Activated CD8-positive, alpha-beta memory T cell treated with anti-CD3 and anti-CD28 coated beads for 4 hours (primary cell): ENCODE measurements at places on chromosomes 2 and 18.

DNA sequence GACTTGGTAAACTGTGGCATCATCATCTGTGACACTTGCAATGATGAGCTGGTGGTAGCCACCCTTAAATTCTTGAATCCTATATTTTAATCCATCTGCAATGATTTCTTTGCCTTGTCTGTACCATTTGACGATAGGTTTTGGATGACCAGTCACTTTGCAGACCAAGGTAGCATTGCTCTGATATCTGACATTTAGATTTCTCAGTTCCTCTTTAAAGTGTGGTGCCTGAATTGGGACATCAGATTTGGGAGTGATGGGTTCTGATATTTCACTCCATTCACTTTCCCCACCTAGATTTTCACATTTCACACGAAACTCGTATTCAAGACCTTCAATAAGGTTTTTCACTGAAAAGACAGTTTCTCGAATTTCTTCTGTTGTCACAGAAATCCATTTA, 55.8 kb downstream of the PLEKHA3 start:
- DNase-seq, result no peak

GRCh38 chr2:905833-906140, 44.9 kb upstream of the SNTG2 start:
- no peak for DNase-seq

- no peak for DNase-seq
Measured at GRCh38 chr2:122414902-122415301, 659.5 kb downstream of the TSN start.

DNA sequence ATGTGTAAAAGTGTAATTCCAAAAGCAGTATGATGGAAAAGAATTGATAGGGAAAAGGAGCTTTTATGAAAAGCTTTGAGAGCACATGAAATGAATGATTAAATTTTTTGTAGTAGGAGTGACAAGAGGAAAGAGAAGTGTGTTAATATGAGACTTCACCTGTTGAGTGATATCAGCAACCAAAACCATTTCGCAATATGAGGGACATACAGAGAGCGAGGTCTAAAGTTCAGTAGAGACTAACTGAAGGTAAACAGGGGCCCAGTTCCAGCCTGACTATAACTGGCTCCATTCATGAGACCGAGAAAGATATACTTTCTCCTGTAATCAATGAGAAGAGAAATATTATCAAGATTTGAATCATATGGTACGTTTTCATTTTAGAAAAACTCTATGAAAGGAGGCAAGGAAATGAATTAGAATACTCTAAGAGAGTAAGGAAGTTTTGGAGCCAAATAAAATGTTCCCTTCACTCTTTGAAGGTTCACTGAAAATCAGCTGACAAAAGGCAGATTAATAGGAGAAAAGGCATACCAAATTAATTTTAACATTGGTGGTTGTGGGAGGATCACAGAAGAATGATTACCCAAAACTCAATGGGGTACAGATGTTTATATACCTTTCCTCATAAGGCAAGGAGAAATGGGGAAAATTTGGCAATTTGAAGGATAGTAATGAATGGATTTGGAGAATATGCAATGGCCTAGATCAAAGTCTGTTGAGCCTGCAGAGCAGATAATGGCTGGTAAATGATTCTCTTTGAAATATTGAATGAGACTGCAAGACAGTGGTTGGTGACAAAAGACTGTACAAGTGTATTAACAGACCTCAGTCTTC, 932.2 kb downstream of the TDRD15 start:
- no peak for DNase-seq

DNA sequence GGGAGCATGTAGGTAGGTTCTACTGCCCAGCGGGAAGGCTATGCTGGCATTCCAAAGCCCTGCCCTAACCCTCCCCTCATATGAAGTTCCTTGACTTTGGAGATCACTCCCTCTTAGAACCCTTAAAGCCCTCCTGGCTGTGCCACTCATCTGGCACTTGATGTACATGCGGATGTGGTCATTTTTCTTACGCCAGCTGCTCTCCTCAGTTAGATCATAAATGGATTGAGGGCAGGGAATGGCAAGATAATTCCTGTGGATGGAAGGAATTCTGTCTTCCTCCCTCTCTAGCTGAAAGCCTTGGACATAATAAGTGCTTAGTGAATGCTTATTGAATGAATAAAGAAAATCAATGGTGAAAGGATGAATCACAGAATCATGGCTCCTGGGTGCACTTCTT, 51.6 kb downstream of the SLC4A3 start:
- no peak for DNase-seq

- no peak for DNase-seq
Measured at GRCh38 chr18:46820863-46821262, 64.0 kb upstream of the ST8SIA5 start.

- DNase-seq, result no peak
Measured at GRCh38 chr2:210842896-210843295, 286.5 kb downstream of the CPS1 start.

DNA sequence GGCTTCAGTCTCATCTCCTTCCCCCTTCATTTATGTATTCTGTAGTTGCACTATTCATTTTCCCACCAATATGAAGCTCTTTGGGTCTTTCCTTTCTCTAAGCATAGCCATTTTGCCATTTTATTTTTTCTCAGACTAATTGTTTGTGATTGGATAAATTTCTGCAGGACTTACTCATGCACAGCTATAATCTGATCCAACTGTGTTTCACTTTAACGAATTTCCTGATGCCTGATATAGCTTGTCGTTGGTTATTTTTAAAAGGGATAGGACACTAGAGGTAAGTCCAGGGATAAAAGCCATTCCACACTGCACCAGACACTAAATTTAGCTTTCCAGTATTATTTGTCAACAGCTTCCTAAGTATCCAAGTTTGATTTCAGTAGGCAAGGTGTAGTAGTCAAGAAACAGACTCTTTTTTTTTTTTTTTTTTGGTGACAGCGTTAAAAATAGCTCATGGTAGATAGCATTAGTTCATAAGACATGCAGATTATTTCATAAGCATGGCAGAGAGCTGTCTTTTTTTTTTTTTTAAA, 17.4 kb downstream of the ASB18 start:
- DNase-seq, result no peak

GRCh38 chr2:216222650-216223352, 113.7 kb downstream of the XRCC5 start:
- DNase-seq, result no peak

GRCh38 chr18:2662990-2663389, 7.5 kb downstream of the SMCHD1 start:
- DNase-seq, result no peak

GRCh38 chr18:54284535-54284934, 15.2 kb downstream of the POLI start:
- no peak for DNase-seq

DNA sequence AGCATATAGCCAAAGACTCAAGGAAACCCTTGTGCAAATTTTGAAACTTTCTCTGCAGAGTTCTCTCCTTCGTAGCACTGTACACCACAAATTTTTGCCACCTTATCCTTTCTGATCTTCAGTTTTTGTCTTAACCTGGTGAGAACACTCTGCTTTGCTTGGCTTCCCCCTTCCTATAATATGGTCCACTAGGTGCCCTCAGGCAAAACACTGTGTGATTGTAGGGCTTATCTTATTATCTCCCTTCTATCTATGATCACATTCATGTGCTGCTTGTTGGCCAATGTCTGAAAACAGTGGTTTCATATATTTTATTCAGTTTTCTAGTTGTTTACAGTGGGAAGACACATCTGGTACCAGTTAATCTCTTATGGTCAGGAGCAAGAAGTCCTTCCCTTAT, 111.1 kb downstream of the MTX2 start:
- DNase-seq, result no peak

DNA sequence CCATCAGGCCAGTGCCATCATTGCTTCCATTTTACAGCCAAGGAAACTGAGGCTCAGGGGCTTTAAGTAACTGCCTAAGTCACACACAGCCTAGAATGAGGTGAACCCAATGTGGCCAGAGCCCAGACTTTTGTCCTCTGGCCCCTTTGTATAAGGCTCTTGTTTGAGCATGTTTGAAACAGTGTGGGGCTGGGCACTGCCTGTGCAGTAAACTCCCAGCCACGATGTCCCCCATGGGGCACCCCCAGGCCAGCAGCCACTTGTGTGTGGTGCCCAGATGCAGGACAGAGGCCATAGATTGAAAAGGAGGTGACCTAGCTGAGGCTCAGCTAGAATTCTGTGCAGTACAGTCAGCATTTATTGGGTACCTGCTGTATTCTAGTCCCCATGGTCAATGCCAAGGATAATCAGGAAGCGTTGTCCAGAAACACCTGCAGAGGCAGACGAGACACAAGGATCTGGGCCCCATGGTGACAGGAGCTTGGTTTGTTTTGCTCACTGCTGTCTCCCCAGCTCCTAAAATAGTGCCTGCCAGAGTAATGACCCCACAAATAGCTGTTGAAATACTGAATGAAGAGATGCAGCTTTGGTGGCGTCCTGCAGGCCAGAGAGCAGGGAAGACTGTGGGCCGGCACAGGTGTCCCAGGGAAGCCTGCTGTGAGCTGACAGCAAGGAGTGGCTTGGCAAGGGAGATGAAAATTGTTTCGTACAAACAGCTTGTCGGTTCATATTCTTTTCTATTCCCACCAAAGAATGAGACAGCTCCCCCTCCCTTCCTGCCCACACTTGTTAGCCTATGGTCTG, 160.7 kb downstream of the LDLRAD4 start:
- no peak for DNase-seq

GRCh38 chr2:10276481-10277292, 26.0 kb upstream of the HPCAL1 start:
- DNase-seq, result no peak

DNA sequence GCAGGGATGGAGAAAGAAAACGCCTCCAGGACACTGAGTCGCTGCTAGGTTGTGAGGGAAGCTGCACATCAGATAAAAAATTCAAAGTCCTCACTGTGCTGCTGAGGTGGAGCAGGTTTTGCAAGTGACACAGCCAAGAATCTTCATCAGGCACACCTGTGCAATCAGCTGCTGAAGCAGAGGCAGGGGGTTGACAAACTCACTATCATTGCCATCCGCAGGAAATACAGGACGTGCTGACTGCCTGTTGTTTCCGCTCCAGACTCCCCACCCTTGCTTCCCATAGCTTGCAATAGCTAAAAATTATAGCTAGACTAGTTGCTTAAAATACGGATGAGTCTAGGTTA, 147.8 kb upstream of the FHL2 start:
- DNase-seq, result no peak

DNA sequence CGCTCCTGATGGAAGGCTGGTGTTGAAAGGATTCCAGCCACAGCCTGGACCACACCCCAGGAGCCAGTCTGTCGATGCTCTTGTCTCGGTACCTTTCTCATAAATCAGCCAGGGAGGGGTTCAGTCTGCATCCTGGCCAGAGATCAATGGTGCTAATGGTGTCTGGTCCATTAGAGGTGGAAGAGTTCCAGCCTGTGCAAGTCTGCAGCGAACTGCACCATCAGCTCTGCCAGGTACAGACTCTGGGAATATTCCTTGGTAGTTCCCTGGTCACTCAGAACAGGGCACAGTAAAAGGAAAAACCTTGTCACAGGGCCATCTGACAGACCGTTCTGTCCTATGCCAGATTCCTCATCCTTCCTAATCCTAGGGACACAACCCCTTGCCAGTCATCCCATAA, 164.3 kb downstream of the MTCL1 start:
- no peak for DNase-seq

DNA sequence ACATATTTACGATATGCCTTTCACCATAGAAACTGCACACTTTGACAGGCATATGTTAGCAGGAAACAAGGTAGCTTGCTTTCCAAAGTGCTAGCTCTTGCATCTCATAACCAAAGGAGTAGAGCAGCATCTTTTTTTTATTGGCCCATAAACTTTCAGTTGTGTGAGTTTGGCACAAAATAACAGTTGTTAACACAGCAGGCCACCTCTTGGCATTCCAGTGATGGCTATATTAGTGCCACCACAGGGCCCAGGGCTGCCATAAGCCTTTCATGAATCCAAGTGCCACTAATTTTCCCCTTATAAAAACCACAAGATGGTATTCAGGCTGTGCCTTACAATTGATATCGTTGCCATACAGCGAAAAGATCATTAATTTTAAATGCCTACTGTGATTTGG, 40.3 kb upstream of the KLF7 start:
- DNase-seq, result no peak

- DNase-seq, result no peak
Measured at GRCh38 chr2:130898553-130898952, 61.8 kb downstream of the ARHGEF4 start.

DNA sequence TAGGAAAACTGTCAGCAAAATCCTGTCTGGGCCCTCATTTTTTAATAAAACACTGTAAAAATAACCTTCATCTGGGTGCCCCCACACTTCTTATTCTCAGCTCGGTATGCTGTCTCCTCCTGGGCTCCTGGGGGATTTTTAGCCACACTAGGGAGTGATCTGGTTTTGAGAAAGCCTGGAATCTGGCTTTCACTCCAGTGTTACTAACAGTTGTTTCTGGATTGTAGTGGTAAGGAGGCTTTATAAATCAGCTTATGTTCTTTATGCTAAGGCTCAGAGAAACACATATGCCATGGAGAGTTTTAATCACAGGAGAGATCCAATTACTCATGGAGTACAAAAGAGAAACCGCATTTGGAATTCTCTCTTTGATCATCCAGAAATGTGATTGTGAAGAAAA, 744.3 kb upstream of the SOX11 start:
- DNase-seq, result no peak

DNA sequence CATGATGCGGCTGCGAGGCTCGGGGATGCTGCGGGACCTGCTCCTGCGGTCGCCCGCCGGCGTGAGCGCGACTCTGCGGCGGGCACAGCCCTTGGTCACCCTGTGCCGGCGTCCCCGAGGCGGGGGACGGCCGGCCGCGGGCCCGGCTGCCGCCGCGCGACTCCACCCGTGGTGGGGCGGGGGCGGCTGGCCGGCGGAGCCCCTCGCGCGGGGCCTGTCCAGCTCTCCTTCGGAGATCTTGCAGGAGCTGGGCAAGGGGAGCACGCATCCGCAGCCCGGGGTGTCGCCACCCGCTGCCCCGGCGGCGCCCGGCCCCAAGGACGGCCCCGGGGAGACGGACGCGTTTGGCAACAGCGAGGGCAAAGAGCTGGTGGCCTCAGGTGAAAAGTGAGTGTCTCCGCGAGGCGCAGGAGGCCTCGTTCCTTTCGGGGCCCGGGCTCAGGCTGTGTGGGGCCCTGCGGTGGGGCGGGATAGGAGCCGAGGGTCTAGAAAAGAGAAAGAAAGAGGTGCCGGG, 520 bp downstream of the GLS start:
- DNase-seq, result no peak

- no peak for DNase-seq
Measured at GRCh38 chr2:38214209-38214717, 138.3 kb upstream of the CYP1B1 start.
